ENCODE measurements at places on chromosomes 6 and 20.

GRCh38 chr20:9916761-9917160 is 77.9 kb upstream of the PAK5 start:
- DNase-seq, result no peak

DNA sequence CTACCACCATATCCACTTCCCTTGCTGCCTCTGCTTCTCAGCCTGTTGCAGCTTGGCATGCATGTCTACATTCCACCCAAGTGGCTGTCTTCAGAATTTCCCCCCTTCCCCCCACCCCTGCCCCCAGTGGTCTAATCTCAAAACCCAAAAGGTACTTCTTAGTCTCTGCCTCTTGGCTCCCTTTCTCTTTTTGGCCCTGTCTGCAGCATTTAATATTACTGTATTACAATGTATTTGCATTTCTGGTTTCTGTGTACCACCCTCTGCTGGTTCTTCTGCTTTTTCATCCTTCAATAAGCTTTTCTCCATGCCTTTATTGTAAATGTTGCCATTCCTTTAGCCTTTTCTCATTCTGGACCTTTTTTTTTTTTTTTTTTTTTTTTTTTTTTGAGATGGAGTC is 43.0 kb downstream of the RPRD1B start:
- DNase-seq, result no peak

GRCh38 chr6:5339786-5340185 is 78.5 kb downstream of the FARS2 start:
- no peak for DNase-seq

- DNase-seq, result no peak
Observed at GRCh38 chr6:100456141-100456907, 8.4 kb downstream of the SIM1 start.

- no peak for DNase-seq
Observed at GRCh38 chr20:39248171-39248861, 286.2 kb downstream of the DHX35 start.

DNA sequence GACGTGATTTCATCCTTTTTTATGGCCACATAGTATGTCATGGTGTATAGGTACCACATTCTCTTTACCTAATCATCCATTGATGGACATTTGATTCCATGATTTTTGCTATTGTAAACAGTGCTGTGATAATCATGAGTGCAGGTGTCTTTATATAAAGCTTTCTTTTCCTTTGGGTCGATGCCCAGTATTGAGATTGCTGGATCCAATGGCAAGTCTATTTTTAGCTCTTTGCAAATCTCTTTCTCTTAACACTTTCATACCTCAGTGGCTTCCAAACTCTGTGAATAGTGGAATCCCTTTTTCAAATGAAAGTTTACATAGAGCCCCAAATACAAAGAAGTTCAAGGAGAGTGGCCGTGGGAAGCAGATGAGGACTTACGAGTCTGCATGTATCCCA is 105.8 kb upstream of the SPTLC3 start:
- no peak for DNase-seq

- DNase-seq, result no peak
Observed at GRCh38 chr6:6580225-6580856, 8.2 kb upstream of the LY86 start.

DNA sequence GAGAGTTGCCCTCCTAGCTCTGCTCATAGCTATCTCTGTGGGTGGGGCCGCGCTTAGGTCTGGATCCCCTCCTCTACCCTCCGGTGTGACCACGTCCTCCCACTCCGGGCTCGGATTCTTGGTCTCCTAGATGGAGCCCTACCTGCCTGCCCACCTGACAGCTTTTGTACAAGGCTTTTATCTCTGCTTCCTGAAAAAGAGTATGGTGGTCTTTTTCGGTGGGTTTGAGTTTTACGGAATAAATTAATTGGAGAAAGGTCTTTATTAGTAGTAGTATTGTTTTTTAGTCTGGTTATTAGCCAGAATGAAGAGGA is 773 bp downstream of the SMAP1 start:
- no peak for DNase-seq

DNA sequence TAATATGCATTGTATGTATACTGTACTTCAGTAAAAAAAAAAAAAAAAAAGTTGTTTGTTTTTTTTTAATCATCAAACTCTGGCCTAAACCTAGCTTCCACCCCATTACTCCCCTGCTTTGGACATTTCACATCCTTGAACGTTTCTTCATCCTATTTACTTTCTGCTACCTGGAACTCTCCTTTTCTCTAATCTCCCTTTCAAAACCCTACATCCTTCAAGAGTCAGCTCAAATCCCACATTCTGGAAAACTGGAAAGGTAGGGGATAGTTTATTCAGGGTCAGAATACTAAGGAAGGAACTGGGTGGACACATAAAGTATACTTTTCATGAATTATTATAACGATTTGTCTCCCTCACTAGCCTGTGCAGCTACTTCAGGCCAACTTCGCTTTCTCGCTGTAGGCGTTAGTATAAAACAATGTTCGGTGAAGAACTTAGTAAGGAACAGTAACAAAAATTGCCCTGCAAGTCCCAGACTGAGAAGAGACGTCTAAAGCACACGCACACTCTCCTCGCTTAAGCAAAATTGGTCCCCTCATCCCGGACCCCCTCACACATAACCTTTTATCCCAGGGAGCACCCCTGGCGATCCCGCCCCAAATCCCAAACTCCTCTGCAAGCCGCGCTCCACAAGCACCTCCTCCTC is 775 bp downstream of the PIGU start:
- no peak for DNase-seq

- no peak for DNase-seq
Observed at GRCh38 chr6:134249239-134249758, 68.6 kb downstream of the SGK1 start.

DNA sequence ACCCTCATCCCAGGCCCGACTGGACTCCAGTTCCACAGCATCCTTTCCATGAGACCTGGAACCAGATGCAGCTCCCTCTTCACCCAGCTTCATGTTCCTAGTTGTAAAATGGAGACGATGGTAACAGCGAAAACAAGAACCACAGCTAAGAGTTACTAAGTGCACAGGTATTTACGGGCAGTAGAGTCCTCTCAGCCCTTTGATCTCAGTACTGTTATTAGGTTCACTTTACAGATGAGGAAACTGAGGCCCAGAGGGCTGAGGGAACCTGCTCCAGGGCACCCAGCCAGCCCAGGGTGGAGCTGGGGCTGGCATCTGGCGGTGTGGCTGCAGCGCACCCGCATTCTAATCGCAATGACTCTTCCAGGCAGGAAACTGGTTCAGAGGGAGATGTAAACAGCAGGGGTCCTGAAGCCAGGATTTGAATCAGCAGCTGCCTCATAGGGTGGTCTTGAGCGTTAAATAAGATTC is 858 bp downstream of the BCAS1 start:
- no peak for DNase-seq

- no peak for DNase-seq
Observed at GRCh38 chr6:157715728-157716164, 107.3 kb upstream of the SNX9 start.

GRCh38 chr20:611047-611842 is 1.1 kb upstream of the TCF15 start:
- DNase-seq, result no peak

- no peak for DNase-seq
Observed at GRCh38 chr6:132122871-132123270, 171.7 kb upstream of the CCN2 start.

GRCh38 chr6:159172091-159172491 is 2.9 kb downstream of the FNDC1 start:
- no peak for DNase-seq

- no peak for DNase-seq
Observed at GRCh38 chr6:87766211-87766610, 64.2 kb upstream of the AKIRIN2 start.

DNA sequence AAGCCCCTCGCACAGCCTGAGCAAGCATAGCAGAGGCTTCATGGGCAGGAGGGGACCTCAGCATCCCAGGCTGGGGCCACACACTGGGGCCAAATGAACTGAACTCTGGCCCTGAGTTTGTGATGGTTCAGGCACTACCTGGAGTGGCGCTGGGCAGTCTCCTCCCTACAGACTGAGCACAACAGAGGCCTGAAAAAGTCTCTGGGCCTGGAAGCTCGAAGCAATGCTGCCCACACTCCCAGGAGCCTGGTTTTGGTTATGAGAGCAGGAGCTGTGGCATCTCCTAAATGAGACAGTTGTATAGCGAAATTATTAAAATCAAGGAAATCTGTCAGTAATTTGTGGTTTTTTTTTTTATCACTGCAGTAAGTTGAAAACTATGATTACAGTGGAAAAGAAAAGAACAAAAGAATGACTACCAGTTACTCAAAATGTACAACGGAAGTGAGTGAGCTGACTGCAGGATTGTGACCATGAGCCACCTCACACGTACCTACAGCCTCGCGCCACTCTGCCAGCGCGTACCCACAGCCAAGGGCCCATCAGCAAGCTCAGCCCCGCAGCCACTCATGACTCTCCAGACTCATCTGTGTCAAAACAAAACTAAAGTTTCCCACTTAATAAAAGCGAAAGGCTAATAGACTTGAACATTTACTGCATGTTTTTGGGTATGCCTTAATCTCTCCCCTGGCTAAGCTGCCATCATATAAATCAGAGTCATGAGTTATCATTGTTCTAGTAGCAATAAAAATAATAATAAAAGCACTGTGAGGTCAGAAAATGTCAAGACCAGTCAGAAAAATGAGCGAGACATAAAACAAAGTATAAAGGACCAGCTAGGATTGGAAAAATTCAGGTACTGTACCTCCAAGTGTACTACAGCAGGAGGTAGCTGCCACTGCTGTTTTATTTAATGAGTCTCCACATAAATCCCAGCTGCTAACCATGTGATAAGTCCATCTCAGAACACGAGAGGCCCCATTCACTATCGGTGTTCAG is 177.0 kb downstream of the FOXC1 start:
- DNase-seq, result no peak

DNA sequence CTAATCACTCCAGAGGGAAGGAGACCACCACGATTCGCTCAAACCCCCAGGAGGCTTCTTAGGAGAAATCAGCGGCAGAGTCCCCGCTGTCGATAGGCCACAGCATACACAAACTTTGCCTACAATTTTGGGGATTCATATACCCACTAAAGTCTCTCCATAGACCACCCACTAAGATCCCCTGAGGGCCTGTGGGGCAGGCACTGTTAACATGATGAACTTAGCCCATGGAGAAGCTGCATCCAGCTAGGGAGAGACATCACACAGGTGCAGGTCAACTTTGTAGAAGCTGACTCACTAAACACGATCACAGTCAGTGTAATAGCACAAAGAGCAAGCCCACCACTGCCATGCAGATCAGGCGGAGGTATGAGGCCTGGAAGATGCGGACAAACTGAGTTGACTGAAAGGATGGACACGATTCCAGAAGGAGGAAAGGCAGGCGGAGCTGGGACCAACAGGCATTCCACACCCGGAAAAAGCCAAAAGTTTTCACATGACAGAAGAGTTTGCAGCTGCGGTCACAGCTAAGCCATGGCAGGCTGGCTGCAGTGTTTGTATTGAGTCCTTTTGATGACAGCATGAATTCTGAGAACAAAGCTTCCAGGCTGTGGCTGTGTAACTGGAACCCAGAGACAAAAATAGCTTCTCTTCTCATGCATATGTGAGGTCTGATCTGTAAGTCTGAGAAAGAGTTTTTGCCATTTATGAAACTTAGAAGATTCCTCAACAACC is 75.7 kb upstream of the QKI start:
- no peak for DNase-seq

- no peak for DNase-seq
Observed at GRCh38 chr6:151109361-151109760, 130.4 kb upstream of the AKAP12 start.

DNA sequence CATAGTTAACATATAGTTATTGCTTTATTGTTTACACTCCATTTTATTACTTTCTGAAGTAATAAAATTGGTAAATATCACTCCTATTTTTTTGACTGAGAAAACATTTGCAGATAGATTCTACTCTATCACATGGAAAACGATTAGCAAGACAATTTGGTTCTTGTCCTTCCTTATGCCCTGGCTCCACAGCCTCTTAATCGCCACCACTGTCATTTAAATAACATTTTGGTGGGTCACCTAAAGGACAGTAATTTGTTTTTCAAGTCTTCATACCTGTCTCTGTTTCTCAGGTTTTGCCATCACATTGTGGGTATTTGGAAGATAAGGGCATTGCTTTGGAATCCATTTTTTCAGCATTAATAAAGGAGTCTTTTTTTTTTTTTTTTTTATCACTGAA is 521.5 kb upstream of the IRAK1BP1 start:
- no peak for DNase-seq

- no peak for DNase-seq
Observed at GRCh38 chr6:9948678-9949077, 466.2 kb downstream of the TFAP2A start.

DNA sequence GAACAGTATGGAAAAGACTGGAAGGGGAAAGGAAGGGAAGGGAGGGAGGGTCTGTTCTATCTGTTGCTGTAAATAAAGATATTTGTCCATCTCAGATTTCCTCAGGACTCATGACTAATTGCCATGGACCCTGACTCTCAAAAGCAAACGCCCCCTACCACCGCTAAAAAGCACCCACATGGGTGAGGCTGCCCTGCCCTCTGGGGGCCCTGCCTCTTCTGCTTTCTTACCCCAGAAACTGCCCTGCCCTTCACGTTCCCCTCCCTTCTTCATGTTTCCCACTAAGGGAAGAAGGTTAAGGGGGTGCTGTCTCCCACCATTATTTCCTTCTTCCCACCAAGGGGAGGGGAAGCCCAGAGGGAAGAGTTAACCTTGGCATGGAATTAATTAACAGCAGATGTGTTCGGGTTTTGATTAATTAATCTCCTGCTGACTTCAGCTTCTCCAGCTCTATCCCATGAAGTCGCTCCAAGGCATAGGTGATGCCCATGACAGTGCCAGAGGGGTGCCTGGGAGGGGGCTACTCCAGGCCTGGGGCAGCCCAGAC is 16.0 kb downstream of the MDFI start:
- DNase-seq, result no peak

DNA sequence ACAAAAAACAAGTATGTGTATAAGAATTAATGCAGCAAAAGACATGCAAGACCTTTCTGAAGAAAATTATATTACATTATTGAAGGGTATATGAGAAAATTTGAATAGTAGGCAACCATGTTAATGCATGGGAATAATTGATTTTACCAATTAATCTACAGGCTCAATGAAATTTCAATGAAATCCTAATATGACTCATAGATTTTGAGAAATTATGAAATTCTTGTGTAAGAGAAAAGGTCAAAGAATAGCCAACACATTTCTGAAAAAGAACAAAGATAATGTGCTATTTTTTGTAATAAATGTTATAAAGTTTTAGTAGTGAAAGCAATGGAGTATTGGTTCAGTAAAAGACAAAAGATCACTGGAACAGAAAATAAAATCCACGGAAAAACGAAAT is 18.4 kb downstream of the TSBP1 start:
- no peak for DNase-seq

- DNase-seq, result no peak
Observed at GRCh38 chr6:47967843-47968242, 143.2 kb downstream of the PTCHD4 start.

DNA sequence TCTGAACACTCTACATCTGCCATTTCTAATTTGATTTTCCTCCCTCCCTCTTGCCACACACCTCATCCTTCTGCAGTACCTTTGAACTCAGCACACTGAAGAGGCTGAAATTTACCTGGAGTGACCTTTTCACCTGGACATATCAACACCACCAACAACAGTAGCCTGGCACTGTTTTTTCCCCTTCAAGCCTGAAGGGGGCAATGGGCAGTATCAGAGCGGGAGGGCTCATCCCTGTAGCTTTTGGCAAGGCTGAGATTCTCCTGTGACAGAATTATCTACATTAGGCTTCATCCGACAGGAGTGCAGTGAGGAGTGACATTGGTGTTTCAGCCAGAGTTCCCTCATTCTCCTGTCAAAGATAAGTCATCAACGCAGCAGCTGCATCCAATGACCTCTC is 312.8 kb upstream of the SPTLC3 start:
- DNase-seq, result no peak
